ENCODE measurements at places on chromosomes 1 and 21.

DNA sequence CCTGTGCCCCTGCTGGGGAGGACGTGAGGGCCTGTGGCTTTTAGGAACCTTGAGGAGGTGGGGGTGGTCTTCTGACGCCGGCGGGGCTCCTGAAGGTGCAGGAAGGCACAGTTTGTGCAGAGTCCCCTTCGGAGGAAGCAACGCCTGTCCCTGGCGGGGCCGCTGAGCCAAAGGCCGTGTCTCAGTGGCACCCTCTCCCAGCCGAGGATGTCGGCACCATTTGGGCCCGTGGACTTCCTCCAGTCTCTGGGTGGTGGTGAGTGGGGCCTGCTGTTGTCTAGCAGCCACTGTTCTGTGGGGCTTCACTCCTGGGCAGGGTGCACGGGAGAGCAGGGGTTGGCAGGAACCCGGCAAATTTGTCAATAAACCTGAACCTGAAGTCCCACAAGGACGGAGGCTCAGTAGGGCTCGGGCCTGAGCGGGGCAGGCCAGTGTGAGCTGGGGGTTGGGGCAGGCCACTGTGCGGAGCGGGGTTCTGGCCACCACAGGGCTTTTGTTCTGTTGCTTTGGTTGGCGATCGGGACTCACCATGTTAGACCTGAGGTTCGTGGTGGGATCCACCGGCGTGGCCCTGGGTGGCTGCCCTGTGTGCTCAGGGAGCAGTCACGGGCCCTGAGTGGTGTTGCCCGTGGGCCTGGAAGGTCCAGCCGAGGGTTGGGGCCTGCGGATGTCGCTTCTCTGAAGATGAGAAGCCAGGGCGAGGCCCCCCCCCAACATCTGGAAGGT, 64.8 kb downstream of the SKI start:
- DNase-seq, result no peak

DNA sequence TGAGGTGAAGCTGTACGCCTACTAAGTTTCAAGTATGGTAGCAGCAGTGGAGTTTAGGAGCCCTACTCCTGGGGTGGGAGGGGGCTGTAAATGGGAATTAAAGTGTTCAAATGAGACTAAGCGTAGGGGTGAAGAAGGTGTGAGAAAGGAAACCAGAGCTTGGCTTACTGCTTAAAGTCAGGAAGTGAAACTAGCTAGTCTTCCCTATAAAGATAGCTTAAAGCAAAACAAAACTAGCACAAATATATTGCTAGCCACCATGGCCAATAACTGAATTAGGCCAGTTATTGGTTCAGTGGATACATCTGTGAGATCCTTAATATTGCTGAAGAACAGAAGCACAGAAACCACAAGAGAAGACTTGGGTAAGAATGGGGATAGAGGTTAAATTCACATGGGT, 492.2 kb upstream of the PKN2 start:
- no peak for DNase-seq

- peak; percentile 64 for DNase-seq
Observed at GRCh38 chr1:108758796-108759195, 12.3 kb downstream of the STXBP3 start.

DNA sequence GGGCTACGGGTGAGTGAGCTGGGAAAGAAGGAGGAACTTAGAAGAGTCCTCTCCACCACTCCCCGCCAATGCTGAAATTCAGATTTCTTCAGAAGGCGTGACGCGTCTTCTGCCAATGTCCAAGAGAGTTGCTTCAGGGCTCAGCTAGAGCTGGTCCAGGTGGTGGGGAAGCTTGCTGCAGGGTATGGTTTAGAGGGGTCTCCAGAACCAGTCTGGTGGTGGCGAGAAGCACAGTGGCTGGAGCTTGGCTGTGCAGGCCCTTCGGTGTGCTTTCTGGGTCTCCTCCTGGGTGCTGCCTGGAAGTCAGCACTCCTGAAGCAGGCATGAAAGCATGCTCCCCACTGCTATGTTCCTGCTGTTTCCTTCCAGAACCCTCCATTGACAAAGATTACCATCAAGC, 387.2 kb downstream of the PTPRU start:
- DNase-seq, result no peak

DNA sequence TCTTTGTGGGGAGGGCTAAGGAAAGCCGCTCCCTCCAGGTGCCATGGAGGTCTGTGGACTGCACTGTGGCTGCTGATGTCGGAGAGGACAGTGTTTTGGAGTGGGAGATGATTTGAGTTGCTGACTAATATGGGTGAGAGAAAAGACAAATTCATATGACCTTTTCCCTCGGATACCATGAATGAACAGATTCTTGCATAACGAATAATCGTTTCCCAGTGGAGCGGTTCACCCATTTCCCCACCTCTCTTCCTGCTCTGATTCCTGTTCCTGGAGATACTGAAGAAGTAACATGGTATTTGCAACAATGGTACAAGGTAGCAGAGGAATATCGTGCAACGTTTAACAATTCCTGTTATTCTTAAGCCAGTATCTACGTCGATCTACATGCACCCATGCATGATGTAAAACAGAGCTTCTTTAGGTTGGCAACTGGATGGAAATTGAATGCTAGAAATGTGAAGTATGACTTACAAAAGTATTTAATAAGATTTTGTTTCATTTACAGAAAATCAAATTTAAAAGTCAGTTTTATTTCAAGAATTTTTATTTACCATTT, 227.1 kb downstream of the TOMM20 start:
- no peak for DNase-seq

DNA sequence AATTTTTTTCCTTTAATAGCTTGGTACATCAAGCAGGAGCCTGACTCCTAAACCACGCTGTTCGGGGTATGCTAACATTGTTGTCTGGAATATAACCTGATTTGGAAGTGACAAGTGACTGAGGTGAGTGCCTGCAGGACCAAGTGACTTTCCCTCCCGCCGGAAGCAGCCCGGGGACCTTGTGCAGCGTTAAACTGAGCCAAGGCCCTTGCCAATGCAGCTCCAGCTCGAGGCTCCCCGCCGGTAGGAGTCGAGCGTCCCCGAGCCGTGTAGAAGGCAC, 716 bp upstream of the MTARC1 start:
- no peak for DNase-seq

- DNase-seq, result no peak
Observed at GRCh38 chr1:62232871-62233278, 38.2 kb downstream of the L1TD1 start.

GRCh38 chr1:222095606-222096475, 354.0 kb upstream of the DUSP10 start:
- DNase-seq, result no peak

DNA sequence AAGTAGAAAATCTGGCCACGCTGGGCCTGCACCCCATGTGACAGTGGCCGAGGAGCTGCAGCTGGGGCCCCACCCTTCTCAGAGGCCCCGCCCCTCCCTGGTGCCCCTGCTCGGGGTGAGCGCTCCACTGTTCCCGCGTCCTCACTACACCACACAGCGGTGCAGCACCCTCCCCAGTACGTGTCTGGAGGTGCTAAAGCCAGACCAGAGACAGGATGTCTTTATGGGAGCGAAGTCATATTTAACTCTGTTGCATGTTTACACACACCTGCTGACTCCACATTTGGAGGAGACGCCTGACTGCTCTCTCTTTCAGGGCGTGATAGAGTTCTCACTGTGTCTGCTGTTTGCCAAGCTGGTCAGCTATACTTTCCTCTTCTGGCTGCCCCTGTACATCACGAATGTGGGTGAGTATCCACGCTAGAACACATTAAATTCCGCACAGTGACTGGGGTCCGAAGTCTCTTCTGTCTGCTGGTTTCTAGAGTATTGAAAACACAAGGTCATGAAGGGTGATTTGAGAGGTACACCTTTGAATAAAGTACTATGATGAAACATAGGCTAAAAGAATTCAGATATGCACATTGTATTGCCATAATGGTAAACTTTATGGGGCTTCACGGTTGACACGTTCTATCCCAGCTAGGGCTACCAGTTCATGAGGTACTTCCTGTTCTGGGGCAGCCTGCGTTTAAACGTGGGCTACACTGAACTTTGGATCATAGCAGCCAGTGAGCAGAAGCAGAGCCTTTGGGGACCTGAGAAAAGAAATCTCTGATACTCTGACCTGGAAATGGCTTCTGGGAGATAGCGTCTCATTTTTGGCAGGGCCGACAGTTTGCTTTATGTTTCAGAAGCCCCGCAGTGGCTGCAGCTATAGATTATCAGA, 48.4 kb downstream of the SLC37A1 start:
- DNase-seq, result no peak

- DNase-seq, result no peak
Observed at GRCh38 chr1:236168716-236169429, 26.5 kb downstream of the GPR137B start.

GRCh38 chr1:100239961-100240360, 9.7 kb downstream of the DBT start:
- DNase-seq, result no peak

DNA sequence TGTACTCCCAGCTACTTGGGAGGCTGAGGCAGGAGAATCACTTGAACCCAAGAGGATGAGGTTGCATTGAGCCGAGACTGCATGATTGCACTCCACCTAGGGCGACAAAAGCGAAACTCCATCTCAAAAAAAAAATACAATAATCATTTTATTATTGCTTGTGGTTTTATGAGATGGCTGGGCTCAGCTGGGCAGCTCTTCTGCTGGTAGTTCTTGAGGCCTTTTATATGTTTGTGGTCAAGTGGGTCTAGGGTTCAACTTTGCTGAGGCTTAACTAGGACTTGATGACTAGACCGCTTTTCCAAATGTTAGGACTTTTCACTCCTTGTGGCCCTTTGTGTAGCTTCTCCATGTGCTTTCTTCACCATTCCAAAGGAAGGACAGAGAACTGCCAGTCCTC, 53.2 kb downstream of the SLC35F3 start:
- no peak for DNase-seq

DNA sequence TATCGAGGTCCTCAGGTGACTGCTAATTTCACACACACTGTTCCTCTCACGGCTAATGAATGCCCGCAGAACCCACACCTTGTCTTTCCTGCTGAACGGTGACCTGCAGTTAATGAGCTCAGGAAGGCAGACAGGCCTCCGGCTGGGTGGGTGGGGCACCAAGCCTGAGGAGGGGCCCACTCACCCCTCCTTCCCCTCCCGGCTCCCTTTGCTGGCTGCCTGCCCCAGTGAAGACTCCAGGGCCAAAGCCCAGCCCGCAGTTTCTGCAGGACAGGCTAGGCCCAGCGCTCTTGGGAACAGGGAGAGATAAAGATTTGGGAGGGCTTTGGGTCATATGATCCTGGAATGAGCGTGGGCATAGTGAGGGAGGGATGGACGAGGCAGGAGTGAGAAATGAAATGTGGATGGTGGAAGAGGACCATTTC, 26.4 kb downstream of the FOXO6 start:
- no peak for DNase-seq

GRCh38 chr1:221159608-221160007, 280.4 kb downstream of the HLX start:
- no peak for DNase-seq

- no peak for DNase-seq
Observed at GRCh38 chr1:5831600-5832335, 160.5 kb downstream of the NPHP4 start.

DNA sequence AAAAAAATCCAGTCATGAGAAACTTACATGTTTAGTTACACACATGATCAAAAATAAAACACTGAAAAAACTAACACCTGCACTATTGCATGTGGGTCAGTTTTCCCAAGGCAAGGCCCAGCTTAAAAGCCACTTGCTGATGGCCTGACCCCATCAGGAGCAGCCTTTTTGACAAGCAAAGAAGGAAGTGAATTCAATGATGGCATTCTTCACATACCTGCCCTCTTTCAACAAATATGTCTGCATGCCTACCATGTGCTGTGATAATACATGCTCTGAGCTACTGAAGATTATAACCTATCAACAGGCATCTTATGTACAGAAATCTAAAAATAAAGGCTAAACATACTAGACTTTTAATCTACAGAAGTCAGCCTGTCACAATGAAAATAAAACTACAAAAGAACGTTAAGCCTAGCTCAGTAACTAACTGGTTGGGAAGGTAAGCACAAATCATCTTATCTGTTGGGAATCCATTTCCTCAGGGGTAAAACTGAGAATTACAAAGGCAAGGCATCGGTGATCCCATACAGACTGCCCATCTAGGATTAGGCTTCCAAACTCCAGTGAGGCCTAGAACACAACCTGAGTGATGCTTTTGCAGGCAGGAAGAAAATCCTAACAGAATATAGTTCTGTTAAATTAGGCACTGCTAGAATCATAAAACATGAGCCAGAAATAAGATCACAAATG, 14.5 kb downstream of the SORT1 start:
- DNase-seq, result no peak

DNA sequence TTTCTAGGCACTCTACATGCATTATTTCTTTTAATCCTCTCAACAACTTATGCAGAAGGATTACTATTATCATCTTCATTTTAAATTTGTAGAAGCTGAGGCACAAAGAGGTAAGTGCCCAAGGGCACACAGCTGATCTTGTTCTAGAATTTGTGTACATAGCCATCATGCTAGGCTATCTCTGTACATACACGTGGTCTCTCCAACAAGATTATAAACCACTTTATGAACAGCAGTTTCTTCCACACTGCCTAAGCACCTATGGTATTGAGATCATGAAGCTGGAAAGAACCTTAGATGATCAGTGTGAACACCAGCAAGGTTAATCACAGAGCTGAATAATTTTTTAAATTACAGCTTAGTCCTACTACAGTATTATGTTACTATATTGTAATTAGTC, 28.9 kb downstream of the UCHL5 start:
- DNase-seq, result no peak

- no peak for DNase-seq
Observed at GRCh38 chr1:162930532-162930931, 69.6 kb upstream of the CCDC190 start.

GRCh38 chr1:3899754-3900149, 320 bp downstream of the C1orf174 start:
- DNase-seq, result no peak

DNA sequence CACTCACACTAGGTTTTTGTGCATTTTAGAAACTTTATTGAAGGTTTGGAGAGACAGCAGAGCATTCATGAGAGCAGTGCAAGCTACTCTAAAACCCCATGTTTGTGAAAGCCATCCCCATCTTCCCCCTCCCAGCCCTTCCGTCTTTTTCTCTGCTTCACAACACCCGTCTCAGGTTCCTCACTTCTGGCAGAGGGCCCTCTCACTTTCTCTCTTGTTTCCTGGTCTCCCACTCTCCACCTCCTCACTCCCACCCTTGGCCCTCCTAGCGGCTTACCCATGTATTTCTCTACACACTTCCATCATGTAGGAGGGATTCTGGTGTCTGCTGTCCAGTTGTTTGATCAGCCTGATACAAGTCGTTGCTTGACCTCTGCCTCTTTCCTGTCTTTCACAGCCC, 92.7 kb downstream of the LRRC8C start:
- no peak for DNase-seq

DNA sequence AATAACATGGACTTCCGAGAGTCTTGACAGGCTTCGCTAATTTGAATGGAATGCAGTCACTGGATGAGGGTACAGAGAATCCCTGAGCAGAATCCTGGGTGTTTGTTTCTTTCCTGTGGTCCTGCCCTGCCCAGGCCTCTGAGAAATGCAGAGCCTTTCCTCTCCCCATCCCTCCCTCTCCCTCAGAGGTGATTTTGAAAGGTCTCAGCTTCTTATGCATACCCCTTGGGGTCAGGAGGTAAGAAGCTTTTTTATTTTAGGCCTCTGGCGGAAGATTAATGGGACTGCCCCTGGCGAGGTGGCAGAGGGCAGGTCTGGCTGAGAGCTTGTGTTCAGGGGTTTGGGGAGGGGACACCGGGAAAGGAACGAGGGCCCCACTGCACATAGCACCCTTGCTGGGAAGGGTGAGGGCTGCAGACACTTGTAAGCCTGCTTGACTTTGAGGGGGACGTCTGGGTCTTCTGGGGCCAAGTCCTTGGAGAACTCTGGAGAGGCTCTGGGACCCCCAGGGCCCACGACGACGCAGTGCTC, 116.5 kb upstream of the SLC45A1 start:
- no peak for DNase-seq
